ENCODE measurements at places on chromosomes 2 and 18.

GRCh38 chr2:25922501-25922900 is 44.2 kb upstream of the ASXL2 start:
- DNase-seq: no peak

DNA sequence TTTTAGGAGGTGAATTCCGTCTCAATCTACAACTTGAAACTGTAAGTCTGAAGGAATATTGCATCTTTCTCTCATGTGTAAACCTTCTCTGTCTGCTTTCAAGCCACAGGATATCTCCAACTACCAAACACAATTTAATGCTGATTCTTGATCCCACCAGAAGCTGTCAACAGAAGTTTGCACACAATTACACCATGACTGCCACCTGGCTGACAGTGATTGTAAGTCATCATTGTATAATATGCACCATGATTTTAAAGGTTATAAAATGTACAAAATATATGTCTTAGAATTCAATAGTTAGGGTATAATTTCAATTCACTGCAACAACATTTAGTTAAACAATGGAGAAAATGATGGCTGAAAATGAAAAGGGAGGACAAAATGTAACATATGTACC is 18.4 kb downstream of the PREPL start:
- DNase-seq: no peak

DNA sequence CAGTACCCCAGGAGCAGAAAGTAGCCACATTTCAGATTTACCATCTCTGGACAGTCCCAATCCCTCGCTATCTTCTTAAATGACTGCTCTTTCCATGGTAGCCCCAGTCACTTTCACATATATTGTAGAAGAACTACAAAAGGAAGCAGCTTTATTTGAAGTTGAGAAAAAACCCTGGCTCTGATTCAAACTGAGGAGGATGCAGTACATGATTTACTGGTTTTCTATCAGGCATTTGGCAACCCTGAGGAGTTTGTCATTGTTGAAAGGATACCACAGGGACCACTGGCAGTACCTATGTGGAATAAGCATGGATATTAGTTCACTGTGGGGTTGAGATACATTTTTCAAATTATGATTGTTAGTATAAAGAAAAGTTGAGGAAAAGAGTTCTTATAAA is 640.9 kb upstream of the SETBP1 start:
- no peak for DNase-seq

DNA sequence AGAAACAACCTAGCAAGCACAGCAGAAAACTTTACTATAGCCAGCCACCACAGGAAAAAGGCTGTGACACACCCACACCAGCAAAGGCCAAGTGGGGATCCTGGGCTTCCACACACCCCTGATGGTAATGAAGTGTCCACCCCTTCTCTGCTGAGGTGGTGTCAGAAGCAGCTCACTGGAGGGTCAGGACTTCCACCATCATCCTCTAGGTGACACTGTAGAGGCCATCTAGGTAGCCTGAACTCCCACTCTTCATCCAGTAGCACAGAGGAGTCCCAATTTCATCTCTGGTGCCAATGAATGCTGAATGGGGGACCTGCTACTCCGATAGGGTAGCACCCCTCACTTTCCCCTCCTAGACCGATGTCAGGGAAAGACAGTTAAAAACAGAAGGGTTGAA is 1544.4 kb downstream of the LRP1B start:
- DNase-seq: no peak

- DNase-seq: no peak
Observed at GRCh38 chr2:235659767-235660322, 166.0 kb downstream of the AGAP1 start.

DNA sequence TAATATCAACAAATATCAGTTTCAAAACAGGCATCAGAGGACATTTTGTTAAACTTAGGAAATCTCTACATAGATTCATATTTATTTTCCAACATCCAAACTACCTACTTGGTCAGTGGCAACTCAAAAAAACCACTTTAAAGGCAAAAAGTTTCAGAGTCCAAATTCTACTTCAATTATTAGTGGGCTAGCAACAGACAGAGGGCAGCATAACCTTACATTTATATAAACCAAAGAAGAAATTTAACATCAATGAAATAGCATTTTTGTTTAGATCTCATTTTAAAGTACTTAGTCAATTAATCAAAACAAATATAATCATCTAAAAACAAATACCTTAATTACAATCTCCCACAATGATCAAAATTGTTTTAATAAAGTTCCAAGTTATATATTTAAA is 33.3 kb downstream of the RTTN start:
- no peak for DNase-seq

DNA sequence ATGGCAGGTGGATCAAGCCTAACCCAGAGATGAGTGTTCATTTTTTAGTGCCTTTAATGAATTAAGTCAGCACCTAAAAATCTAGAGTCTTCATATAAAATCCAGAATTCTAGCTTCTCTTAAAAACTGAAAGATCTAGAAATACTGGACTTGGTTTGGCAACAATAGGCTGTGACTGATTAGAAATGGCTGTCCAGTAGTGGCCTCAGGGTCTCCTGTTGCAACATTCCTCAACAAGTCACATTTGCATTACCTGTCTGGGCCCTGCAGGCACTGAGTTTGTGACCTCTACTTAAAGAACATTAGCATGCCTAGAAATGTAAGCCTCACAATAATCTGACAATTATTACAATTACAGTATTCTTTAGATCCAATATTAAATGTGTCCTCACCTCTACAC is 33.1 kb downstream of the MBD2 start:
- no peak for DNase-seq

DNA sequence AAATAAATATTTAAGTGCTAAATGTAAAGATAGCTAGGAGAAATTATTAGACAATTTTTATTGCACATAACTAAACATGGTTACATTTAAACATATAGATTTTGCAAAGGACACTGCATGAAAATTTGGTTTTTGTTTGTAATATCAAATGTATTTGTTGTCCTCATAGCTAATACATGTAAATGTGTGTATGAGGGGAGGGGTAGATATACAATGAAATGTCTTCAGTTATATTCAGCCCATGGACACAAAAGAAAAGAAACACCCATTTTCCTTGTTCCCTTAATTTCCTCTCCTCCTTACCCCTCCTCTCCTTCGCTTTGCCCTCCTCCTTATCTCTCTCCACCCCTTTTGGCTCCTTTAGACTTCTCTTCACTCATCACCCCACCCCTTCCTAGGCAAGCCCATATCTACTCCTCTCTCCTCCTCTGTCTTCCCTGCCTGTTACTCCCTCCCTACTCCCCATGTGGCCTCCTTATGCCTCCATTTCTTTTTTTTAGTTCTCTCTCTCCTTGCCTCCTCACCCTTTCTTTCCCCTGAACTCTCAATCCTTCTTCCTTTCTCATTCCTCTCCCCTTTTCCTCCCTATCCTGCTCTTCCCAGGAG is 1.4 kb downstream of the COL3A1 start:
- no peak for DNase-seq

DNA sequence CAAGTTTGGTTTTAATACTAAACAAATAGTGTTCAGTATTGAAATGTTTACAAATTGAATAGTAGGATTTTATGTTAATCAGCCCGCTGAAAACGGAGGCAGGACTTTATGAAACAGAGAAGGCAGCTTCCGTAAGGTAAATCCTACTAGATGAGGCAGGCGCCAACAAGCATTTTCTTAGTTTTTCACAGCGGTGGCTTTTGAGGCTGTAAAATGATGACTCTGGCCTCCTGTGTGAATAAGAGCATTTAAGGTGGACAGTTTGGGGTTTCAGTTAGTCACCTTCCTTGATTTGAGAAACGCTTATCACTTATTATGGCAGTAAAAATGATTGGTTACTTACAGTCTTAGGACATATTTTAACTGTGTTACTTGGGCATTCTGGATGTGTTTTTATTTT is 212.9 kb downstream of the PTGR3 start:
- no peak for DNase-seq

- DNase-seq: no peak
Observed at GRCh38 chr2:197577446-197577845, 61.6 kb downstream of the MOB4 start.

DNA sequence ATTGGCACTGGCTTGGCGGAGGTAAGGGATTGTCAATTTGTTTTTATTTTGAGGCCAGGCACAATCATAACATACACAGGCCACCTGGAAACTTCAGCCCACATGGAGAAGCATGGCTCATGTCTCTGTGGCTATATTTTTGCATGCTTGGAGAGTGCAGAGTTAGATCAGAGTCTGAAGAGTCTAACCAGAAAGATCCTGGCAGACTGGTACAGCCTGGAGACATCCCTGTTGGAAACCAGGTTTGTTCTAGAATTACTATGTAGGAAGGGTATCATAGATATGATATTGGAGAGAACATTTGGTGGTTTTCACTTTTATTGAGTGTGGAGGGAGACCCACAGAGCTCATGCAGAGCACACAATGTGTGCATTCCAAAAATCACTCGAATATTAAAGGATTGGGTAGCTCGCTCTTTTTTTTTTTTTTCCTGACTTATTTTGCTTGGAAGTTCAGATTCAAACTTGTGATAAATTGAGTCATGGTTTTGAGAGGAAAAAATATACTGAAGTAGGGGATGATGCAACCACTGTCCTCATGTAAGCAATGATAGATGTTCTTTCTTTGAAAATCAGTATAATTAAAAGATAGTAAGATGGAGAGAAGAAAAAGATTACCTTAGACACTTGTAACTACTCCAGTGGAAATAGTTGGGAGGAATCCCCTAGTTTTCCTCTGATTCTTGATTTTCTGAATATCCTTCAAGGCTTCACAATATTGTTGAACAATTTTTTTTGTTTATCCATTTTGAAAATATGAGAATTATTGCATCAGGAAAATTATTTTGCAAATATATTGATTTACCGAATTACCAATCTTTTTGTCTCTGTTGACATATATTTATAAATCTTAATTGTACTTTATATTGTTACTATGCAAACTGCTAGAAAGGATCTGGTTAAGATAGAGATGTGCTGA is 185.7 kb upstream of the ZEB2 start:
- DNase-seq: no peak

DNA sequence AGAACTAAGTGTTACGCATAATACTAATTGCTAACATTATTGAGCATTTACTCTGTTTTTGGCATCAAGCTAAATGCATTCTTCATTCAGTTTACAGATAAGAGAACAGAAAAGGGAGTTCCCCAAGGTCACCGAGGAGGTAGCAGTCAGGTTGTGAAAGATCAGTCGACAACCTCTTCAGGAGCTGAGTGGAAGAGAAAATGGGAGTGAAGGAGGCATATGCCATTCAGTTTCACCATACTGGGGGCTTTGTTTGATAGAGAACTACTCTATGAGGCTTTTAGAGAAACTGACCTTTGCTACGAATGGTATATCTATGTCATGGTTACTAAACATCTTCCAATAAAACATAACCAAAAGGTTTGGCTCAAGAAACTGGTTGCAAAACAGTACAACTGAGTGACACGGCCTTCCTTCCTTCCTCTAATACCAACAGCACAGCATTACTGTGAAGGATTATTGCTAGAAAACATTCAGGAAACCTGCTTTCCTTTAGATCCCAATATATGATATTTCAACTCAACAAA is 112.1 kb downstream of the RBMS1 start:
- no peak for DNase-seq

DNA sequence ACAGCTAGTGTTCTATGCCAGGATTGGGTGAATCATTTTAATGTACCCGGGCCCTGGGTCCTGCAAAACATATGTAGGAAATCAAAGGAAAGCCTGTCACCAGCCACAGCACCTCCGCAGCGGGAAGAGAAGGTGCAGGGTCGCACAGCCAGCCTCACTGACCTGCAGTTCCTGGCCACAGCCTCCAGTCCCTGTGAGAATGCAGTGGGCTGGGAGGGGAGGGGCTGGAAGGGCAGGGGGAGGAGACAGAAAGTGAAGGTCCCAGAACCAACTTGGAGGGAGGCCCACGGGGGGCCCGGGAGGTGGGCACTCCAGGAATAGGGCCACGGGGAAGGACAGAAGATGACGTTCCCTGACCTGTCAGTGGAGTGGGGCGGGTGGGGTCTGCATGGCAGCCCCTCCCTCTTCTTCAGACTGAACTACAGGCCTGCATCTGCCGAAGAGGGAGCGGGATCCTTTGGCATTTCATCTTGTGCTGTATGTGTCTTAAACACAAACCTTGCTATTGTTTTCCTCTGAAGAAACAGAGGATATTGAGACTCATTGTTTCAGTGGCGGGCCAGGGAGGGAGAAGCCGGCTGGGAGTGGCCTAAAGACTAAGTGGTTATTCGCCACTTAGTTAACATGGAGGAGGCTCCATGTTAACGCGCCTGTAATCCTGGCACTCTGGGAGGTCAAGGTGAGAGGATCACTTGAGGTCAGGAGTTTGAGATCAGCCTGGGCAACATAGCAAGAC is 7.5 kb downstream of the MAL start:
- no peak for DNase-seq

- no peak for DNase-seq
Observed at GRCh38 chr2:26704441-26704977, 12.0 kb downstream of the KCNK3 start.

- DNase-seq: no peak
Observed at GRCh38 chr18:42976869-42977590, 138.5 kb downstream of the RIT2 start.

DNA sequence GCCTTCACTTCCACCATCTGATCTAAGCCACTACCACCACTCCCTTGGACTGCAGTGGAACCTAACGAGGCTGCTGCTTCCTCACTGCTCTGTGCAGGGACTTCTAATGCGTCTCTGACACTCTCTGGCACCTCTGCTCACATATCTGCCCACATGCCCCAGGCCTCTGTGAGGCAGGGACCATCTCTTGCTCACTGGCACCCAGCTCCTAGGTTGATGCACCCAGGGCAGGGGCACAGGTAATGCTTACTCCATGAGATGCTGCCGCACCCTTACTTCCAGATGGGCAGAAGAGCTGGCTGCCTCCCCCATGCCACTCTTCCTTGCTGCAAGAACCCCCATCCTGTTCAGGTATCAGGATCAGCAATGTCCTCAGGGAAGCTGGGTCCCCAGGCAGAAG is 294.0 kb upstream of the HS6ST1 start:
- no peak for DNase-seq

DNA sequence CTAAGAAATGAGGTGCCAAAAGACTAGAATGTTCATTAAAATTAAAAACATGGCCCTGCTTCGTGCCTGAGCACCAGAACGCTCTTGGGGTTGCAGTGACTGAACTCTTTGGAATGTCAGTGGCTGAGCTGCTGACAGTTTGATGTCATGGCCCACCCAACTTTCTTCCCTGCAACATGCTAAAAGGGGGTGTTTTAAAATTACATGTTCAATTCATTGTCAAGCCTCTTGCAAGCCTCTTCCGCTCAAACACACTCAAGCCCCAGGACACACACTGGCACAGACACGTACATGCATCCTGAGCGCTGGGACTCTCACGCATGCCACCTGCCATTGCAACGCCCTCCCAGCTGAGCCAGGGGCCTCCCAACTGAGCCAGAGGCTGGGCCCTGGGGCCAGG is 12.6 kb downstream of the RUFY4 start:
- DNase-seq: no peak

DNA sequence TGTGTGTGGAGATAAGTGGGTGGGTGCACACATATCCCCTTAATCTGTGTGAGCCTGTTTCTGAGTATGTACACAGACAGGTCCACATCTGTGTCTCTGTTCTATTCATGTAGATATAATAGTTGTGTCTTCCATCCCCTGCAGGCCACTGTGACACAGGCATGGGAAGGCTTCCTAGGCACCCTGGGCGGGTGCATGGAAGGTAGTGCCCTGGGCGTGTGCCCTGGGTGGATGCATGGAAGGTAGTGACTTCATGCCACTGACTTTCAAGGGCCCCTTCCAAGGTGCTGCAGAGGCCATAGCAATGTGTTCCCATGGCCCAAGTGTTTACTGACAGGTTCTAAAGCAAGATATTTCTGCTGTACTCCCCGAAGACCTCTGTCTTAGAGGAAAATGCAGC is 462.5 kb upstream of the HS6ST1 start:
- DNase-seq: no peak
